HT1080 (cell line): ENCODE measurements at places on chromosomes 2 and 18. TPM values are rescaled to one million over a fixed set of nuclear protein-coding genes. Genes with fewer than 3 reads are reported as not detected.

Gene TNFAIP6
- total RNA-seq = 0.27 and 0.42 TPM in 2 replicates

DNA sequence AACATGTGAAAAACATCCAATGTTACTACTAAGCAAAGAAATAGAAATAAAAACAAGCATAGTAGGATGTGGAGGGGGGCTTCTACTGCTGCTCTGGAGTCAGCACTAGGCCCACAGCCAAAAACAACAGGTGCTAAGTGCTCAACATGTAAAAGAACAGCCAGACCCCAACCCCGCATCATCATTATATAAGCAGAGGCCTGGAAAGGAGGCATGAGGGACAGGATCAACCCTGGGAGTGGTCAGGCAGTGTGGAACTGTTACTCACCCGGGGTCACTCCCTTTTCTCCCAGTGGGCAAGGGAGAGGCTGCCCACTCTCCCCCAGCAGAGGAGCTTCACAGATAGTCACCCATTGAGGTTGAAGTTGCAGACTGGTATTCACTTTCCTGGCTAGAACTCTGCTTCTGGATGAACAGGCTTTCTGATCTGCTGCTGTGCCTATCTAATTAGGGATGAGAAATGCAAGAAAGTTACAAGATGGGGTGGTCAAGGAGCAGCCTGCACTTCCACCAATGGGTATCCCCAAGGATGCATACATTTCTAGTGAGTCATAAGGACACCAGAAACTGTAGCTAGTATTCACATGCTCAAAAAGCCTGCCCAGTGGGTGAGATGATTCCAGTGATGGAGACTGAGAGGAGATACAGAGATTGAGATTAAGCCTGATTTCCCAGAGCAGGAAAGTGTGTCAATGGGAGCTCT lies 480.1 kb upstream of the TCF4 start:
- peak; percentile 86 for DNase-seq

DNA sequence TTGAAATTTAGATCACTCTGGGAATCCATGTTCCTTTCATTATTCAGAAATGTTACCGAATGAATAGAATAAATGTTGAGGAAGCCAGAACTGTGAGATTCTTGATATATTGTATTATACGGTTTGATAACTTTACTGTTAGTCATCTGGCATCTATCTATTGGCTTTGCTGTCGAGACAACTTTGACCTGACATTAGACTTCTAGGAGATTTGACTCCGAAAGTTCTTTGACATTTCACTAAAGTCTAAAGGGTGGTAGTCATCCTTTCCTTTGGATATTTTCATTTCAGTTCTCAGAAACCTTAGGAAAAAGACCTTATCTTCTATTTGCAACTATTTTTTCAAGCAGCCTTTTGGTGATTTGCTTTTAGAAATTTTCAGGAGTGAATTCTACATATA lies 1.9 kb downstream of the BMPR2 start:
- DNase-seq = no peak

DNA sequence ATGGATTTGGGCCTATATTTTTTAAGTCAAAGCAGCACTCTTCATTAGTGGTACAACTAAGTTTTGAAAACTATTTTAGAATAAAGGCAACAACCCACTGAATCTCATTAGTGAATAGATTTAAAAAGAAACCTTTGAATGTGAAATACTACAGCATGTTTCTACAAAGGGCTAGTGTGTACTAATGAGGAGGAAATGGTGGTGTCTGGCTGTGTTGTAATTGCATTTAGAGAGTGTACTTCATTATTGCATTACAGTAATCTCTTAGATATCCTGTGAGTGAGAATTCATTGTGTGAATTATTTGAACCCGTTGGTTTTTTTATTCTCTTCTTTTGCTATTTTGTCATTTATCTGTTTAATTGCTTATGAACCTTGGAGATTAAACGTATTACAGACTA lies 575.4 kb upstream of the FAM98A start:
- DNase-seq = no peak

DNA sequence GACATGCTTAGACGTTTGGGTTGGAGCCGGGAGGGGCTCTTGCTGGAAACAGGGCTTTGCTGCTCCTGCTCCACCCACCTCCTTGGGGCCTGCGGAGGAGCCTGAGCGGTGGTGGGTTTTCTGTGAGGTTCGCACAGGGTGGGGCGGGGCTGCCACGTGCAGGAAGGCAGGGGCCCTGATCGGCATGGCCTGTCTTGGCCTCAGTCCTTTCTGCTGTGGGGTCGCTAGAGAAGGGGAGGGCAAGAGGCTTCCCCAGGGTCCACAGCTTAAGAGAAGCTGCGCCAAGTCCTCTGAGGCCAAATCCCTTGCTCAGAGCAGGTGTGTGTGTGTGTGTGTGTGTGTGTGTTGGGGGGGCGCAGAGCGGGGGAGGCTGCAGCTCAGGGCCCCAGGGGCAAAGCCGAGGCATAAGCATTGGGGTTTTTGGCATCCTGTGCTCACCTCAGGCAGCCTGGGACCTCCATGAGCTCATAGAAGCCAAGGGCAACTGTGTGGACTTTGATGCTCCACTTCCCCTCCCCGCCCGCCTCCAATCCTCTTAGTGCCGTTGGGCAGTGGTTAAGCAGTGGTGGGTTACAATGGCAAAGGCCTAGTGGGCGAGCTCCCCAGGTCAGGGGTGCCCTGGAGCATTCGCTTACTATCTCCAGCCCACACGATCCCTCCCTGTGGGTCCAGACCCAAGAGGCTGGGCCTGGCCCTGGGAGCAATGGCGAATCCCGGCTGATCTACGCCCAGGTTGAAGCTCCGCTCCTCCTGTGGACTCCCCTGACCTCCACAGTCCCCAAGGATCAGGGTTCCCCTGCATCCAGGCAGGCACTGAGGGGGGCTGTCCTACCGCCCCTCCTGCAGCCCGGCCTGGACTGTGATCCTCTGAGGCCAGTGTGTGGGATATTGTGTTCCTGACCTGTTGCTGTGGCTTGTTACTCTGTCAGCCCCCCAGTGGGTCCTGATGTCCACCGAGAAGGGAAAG lies 28.9 kb downstream of the TOGARAM2 start:
- no peak for DNase-seq

GRCh38 chr2:189726271-189726670 lies 36.3 kb downstream of the OSGEPL1 start:
- no peak for DNase-seq

- DNase-seq = no peak
Measured at GRCh38 chr18:6558446-6559156, 143.9 kb upstream of the L3MBTL4 start.
